ENCODE measurements at places on chromosomes 1 and 21. TPM values are rescaled to one million over a fixed set of nuclear protein-coding genes. Genes with fewer than 3 reads are reported as not detected.

GRCh38 chr1:96427616-96428015 lies 294.0 kb upstream of the PTBP2 start:
- DNase-seq, result no peak
- no peaks in the 10 kb centered on the region for H3K27me3 ChIP-seq
- H3K27ac ChIP-seq, result no peak overlapping the region
- no peak overlapping the region for H3K4me3 ChIP-seq

- peaks cover 9% of the 10 kb centered on the region for H3K36me3 ChIP-seq
- H3K27me3 ChIP-seq, result no peaks in the 10 kb centered on the region
- DNase-seq, result no peak
- no peak overlapping the region for H3K27ac ChIP-seq
- H3K4me3 ChIP-seq, result no peak overlapping the region
These were observed 21.9 kb downstream of the USP48 start for GRCh38 chr1:21761052-21761451.

DNA sequence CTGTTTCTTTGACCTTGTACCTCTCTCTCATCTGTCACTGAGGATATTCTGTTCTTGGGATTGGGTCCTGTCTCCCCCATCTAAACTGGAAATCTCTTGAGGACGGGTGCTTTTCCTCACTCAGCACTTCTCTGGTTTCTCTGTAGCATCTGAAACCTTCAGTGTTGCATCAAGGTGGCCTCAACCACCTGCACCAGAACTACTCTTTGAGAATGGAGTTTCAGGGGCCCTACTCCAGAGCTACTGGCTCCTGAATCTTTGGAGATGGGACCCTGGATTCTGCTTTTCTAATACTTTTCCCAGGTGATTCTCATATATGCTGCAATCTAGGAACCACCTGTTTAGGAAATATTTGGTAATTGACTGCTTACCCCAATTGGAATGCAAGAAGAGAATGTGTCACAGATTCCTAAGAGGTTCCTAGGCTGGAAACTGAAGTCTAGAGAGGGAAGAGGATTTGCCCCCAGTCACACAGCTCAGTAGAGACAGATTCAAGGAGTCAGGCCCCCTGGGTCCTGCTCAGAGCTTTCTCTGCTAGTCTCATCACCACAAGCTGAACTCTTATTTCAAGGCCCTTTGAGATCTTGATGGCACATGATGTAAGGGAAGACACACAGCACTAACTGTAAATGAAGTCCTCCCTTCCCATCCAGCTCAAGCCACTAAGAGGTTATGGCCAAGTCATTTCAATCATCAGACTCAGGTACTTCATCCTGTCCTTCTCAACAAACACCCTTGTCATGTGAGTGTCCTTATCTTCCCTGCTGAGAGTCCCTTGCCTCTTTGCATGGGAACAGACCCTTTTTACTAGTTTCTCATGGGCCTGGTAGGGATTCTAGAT lies 48.7 kb downstream of the EIF2D start:
- H3K4me3 ChIP-seq, result no peak overlapping the region
- H3K27me3 ChIP-seq, result no peaks in the 10 kb centered on the region
- H3K36me3 ChIP-seq, result no peaks in the 10 kb centered on the region
- DNase-seq, result no peak
- no peak overlapping the region for H3K27ac ChIP-seq
- H3K4me1 ChIP-seq, result no peaks in the 10 kb centered on the region

DNA sequence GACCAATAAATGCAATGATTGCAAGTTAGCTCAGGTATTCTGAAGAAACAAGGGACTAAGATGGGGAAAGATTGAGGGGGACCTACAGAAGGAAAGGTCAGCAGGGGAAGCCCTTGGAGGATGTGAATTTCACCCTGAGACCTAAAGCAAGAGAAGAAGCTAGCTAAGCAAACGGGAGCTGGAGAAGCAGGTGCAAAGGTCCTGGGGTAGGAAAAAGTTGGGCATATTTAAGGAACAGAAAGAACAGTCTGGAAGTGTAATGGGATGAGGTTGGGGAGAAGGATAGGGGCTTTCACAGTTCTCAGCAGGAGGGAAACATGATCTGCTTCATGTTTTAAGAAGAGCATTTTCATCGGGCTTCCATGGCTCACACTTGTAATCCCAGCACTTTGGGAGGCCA lies 89.7 kb upstream of the SLC45A1 start:
- H3K27me3 ChIP-seq, result no peaks in the 10 kb centered on the region
- peaks cover 37% of the 10 kb centered on the region for H3K4me1 ChIP-seq
- no peak overlapping the region for H3K27ac ChIP-seq

- H3K4me3 ChIP-seq, result no peak overlapping the region
- H3K4me1 ChIP-seq, result no peaks in the 10 kb centered on the region
- no peak for DNase-seq
- H3K36me3 ChIP-seq, result no peaks in the 10 kb centered on the region
These were observed 34.3 kb downstream of the PSMG1 start for GRCh38 chr21:39148975-39149374.

- H3K27me3 ChIP-seq, result no peaks in the 10 kb centered on the region
- H3K4me1 ChIP-seq, result no peaks in the 10 kb centered on the region
- H3K36me3 ChIP-seq, result no peaks in the 10 kb centered on the region
- no peak overlapping the region for H3K4me3 ChIP-seq
- no peak for DNase-seq
- H3K27ac ChIP-seq, result no peak overlapping the region
These were observed 306.0 kb downstream of the NPHP4 start for GRCh38 chr1:5686195-5686594.

Gene LRRIQ3
- total RNA-seq, result 0.86 TPM

Gene C8A
- total RNA-seq, result not detected

Gene CLDN19
- not detected for total RNA-seq

All from MCF 10A (cell line).